Activated T-helper 2 cell treated with anti-CD3 and anti-CD28 coated beads, Interferon-gamma antibody, Interleukin-2, Interleukin-4, amounts not matched to agents 10 μg/mL and 5 μg/mL and 100 μg/mL, durations not matched to agents 14 hours and 24 hours and 36 hours (primary cell): ENCODE measurements at places on chromosomes 5 and 9.

DNA sequence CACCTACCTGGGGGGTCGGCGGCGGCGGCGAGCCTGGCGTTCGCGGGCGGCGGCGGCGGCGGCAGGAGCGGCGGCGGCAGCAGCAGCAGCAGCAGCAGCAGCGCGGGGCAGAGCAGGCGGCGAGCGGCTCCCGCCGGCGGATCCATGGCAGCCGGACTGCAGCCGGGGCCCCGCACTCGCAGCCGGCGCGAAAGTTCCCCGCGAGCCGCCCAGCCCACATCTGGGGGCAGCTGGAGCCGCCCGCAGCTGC is 153 bp downstream of the ADAMTS2 start:
- DNase-seq, result no peak

- DNase-seq, result peak; percentile 57
Measured at GRCh38 chr9:136978073-136978864, 965 bp downstream of the PTGDS start.

- no peak for DNase-seq
Measured at GRCh38 chr9:105969636-105970035, 275.3 kb downstream of the TMEM38B start.

DNA sequence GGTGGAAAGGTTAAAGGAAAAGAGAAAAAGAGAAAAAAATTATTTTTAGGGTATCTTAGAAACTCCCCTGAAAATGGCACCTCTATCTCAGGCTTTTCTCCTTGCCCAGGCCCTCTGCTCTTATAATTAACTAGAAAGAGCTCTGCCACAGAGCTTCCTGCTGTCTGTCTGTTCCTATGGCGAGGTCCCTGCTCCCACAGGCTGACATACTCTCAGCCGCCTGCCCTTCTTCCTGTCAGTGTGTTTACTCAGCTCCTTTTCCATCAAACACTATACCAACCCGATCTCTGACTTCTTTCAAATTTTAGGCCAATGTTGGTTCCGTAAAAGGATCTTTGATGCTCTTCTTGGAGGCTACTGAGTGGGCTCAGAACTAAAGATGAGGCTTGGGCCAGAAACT is 482.6 kb downstream of the DMAC1 start:
- DNase-seq, result no peak

DNA sequence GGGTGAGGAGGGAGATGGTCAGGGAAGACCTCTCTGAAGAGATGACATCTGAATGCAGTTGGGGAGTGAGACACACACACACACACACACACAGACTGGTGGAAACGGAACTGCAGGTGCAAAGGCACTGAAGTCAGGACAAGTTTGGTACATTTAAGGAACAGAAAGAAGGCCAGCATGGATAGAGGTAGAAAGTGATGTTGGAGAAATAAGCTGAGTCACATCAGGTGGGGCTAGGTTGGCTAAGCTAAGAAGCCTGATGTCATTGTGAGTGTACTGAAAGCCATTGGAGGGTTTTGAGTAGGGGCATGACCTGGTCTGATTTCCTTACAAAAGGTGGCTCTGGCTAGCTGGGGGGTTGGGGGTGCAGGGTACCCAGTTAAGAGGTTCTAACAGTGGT is 3.1 kb downstream of the BSPRY start:
- no peak for DNase-seq

GRCh38 chr5:138466125-138466899 is 1.0 kb downstream of the EGR1 start:
- no peak for DNase-seq

- DNase-seq, result no peak
Measured at GRCh38 chr5:134449167-134449566, 37.5 kb upstream of the CDKN2AIPNL start.

- no peak for DNase-seq
Measured at GRCh38 chr5:75706775-75707174, 10.5 kb downstream of the POC5 start.

DNA sequence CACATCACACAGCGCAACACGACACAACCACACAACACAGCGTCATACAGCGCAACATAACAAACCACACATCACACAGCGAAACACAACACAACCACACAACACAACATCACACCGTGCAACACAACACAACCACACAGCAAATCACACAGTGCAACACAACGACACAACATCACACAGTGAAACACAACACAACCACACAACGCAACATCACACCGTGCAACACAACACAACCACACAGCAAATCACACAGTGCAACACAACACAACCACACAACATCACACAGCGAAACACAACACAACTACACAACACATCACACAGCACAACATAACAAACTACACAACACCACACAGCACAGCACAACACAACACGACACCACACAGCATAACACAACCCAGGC is 40.4 kb upstream of the PTCH1 start:
- DNase-seq, result no peak

- no peak for DNase-seq
Measured at GRCh38 chr9:105757496-105758251, 63.3 kb downstream of the TMEM38B start.

- no peak for DNase-seq
Measured at GRCh38 chr9:124066783-124067577, 55.4 kb downstream of the LHX2 start.

- DNase-seq, result no peak
Measured at GRCh38 chr9:87516222-87516925, 18.7 kb downstream of the DAPK1 start.

DNA sequence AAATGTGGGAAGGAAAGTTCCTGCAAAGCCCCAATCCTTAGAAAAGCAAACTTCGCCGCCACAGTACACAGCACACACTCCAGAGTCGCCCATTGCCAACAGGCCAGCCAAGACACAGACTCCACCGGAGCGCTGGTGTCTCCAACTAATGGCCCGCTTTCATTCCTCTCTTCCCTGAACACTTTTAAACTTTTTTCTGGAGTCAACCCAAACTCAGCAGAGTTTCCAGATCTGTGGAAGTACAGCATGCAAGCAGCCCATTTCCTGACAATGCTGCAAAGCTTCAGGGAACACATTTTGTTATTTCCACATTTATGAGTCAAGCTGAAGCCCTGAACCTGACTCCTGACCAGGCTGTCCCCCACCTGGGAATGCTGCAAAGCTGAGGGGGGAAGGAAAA is 351.9 kb downstream of the NFIB start:
- no peak for DNase-seq

- no peak for DNase-seq
Measured at GRCh38 chr5:87389296-87390034, 23.3 kb downstream of the CCNH start.

GRCh38 chr5:53170746-53171349 is 61.3 kb upstream of the MOCS2 start:
- DNase-seq, result no peak

- DNase-seq, result no peak
Measured at GRCh38 chr9:70020217-70020616, 23.4 kb upstream of the MAMDC2 start.

- no peak for DNase-seq
Measured at GRCh38 chr5:155008669-155009068, 4.9 kb upstream of the KIF4B start.

DNA sequence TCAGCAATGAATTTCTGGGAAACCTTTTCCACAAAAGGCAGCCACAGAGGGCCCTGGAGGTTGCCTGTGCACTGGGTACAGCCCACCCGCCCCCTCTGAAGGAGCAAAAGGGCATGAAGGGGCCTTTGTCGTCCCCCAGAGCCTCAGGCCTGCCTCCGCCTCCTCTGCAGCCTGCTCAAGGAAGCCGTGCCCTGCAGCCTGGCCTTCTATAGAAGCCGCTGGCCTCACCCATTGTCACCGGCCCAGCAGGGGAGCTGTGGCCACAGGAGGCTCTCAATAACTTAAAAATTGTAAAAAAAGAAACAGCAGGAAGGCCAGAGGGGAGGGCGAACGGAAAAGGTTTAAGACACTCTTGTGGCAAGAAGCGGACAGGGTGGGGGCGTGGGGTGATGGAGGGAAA is 213.3 kb downstream of the IRX2 start:
- no peak for DNase-seq

- no peak for DNase-seq
Measured at GRCh38 chr9:71793386-71794105, 25.2 kb upstream of the CEMIP2 start.

DNA sequence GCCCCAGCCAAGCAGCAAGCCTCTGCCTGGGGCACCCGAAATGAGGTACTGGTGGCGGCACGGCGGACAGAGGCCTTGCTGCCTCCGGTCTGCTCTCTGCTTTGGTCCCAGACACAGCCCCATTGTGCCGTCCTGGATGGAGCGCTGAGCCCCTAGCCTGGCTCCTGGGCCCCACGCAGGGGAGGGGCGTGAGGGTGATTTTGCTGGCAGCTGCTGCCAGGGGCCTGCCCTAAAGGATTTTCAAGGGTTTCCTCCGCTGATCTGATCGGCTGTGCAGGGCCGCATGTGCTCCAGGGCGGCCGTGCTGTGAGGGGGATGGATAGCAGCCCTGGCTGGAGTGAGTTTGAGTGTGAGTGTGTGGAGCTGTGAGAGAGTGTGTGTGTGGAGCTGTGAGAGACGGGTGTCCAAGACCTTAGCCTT is 1.3 kb downstream of the GPSM1 start:
- DNase-seq, result no peak

- no peak for DNase-seq
Measured at GRCh38 chr9:93945400-93946337, 9.5 kb downstream of the BARX1 start.

GRCh38 chr9:135035781-135036760 is 51.4 kb upstream of the OLFM1 start:
- no peak for DNase-seq

GRCh38 chr9:12923468-12924009 is 148.7 kb downstream of the LURAP1L start:
- no peak for DNase-seq

DNA sequence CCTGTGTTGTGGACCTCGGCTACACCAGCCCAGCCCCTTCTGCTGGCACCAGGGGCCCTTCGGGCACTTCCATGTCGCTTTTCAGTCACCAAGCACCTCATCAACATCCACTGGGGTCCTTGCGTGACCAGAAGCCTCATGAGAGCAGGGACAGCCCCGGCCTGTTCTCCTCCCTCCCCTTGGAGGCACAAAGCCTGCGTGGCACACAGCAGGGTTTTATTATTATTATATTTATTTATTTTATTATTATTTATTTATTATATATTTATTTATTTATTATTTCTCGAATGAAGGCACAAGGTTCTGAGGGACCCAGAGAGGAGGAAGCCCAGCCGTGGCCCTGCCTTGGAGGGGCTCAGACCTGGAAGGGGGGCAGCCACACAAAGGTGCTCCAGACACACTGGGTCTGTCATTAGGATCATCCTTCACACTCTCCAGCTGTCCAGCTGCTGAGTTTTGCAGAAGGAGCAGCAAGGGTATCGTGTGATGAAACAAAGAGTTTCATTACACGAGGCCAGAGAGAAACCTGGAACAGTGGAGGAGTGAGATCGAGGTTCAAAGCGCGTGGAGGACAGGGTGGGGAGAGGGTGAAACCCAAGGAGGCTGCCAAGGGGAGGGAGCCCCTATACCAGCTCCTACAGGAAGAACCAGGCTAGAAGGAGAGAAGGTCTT is 5.2 kb downstream of the VAV2 start:
- DNase-seq, result no peak

DNA sequence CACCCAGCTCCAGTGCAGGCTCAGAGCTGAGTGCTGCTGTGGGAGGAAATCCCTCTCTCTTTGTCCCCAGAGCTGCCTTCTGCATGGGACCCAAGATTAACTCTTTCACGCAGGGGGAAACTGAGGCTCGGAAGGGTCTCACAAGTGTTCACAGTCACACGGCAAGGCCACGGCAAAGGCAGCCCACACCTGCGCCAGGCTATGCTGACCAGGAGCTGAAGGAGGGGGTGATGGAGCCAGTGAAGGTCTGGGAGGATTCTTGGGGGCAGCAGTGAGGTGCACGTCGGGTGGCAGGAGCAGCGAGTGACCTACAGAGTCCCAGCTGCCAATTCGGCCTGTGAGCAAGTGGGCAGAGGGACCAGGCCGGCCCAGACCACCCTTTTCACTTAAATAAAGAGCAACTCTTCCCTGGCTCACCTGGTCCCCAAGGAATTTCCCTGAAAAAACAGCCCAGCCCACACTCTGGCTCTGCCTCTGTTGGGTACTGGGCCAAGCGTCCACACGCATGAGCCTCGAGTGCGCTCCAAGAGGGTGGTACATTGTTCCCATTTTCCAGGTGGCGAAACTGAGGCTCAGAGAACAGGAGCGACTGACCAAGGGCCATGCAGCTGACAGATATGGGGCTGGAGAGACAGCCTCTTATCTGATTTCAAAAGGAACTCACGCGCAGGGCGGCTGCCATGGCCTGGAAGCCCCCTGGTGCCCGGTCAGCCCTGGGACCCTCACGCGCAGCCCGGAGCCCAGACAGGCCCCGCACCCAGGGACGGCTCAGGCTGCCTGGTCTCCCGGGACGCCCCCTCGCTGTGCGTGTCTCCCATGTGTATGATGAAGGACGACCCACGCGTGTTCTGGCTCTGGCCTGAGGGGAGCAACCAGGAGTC is 28.2 kb downstream of the SARDH start:
- no peak for DNase-seq

GRCh38 chr5:138792195-138792790 is 39.1 kb downstream of the CTNNA1 start:
- DNase-seq, result no peak

- peak; percentile 3 for DNase-seq
Measured at GRCh38 chr5:135013947-135014570, 20.0 kb downstream of the PITX1 start.

DNA sequence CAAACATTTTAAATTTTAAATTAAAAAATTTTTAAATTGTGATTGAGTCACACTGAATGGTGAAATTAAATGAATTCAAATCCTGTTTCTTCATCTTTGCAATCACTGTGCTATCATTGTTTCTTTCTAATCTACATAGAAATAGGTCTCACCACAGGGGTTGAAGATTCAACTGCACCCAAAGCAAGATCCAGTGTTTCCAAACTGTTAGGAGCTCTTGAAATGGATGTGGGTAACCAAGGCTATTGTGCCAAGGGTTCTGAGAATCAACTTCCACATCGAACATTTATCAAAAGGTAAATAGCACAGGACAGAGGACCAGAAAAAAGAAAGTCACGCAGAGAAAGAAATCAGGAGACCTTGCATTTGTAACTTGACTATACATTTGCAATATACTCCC is 172.6 kb upstream of the RASEF start:
- no peak for DNase-seq

DNA sequence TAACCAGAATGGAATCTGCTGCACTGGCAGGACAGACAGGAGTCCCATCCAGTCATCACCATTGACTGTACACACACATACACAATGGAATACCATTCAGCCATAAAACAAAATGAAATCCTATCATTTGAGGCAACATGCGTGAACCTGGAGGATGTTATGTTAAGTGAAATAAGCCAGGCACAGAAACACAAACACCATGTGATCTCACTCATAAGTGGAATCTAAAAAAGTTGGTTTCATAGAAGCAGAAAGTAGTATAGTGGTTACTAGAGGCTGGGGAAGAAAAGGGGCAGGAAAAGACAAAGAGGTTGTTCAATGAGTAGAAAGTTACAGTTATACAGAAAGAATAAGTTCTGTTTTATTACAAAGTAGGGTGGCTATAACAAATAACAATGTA is 884.0 kb upstream of the ACO1 start:
- DNase-seq, result no peak

- DNase-seq, result no peak
Measured at GRCh38 chr9:116008278-116008677, 145.3 kb upstream of the PAPPA start.
